ENCODE measurements at places on chromosomes 6 and 20.

- no peak for DNase-seq
Observed at GRCh38 chr6:119200512-119201175, 122.2 kb upstream of the FAM184A start.

GRCh38 chr20:47774131-47774777 lies 11.0 kb downstream of the SULF2 start:
- DNase-seq: no peak

DNA sequence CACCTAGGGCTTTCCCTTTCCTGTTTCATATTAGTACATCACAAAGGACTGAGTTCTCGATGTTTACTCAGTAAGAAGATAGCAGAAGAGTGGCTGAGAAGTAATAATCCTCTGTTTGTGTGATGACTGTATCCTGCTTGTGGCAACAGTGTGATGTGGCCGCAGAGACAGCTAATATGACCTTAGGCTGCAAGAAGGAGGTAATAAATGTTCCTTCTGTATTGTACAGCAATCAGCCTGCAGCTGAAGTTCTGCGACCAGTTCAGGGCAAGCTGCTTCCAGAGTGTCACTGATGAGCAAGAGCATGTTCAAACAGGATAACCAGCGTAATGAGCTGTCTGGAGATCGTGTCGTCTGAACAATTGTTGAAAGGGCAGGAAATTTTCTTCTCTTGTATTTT lies 70.9 kb downstream of the OPN5 start:
- DNase-seq: no peak

DNA sequence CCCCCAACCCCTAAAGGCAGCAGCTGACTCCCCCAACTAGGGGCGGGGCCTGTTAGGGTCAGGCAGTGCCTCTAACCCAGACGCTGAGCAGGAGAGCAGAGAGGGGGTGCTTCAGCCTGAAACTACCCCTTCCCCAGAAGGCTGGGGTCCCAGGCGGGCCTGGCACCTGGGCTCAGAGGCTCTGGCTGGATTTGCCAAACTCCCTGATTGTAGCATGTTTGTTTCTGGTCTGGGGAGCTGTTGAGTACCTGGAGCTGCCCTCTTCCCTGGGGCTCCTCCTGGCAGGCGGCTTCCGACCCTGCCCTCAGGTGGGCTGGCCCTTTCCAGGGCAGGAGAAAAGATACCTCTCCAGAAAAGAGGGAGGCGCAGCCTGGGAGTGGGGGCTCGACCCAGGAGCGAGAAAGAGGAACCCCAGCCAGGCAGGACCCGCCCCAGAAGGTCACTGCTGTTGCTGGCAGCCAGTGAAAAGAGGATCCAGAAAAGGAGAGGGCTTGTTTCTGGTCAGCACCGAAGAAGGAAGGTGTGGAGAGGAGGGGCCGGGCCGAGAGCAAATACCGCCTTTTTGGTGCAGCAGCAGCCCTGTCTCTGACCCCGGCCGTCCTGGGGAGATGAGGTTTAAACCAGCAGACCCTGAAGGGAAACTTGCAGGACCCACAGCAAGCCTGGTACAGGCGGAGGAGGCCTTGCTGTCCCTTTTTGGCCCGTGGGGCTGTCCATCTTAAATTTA lies 810 bp upstream of the ABHD16B start:
- peak; percentile 44 for DNase-seq

GRCh38 chr20:56439771-56440291 lies 27.8 kb downstream of the CASS4 start:
- DNase-seq: peak; percentile 87

DNA sequence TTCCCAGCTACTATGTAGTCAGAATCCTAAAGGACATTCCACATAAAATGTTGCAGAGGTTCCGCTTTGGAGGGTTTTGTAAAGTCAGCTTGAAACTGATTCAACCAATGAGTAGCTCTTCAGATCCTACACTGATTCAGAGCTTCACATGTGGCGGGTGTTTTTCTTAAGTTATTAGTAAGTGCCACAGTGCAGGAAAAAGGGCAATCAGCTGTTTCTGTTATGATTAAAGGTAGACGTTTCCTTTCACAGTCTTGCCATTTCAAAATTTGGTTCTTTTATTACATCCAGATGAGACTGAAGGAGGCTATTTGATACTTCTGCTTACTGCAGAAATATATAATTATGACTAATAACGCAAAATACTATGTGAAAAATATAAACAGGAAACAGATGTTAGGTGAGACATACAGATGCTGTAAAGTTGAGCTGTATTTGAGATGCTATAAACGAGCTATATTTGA lies 443.9 kb downstream of the CDKAL1 start:
- no peak for DNase-seq

DNA sequence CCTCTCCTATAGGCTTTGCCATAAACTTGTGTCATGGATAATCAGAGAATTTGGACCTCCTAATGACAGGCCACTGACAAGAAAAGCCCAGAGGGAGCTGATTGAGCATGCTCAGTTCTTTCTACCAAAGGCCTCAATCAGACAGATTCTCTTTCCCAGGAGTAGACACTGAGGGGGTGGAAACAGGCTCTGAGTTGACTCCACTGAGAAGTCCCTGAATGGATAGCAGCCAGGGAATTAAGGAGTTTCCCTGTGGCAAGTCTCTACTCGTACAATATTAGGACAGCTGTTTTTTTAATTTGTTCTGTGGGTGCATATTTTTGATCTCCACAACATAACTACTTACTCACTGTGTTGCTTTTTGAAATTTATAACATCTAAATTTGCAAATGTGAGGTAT lies 63.3 kb downstream of the SLC16A10 start:
- DNase-seq: no peak

- DNase-seq: no peak
Observed at GRCh38 chr6:139422105-139423036, 47.9 kb upstream of the CITED2 start.

DNA sequence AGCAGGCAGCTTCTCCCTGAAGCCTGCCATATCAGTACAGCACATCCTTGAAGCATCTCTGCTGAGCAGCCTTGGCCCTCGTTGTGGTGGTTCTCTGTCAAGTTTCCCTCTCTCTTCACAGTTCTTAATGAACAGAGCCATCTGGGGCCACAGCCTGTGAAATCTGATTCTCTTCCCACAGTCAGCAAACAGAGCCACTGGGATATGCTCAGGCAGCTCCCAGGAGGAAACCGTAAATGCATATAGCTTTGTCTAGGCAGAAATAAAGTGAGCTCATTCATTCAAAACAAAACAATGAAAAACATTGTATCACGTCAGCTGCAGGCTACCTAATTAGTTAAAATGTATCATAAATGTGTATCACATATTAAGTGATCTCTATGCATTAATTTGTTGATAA lies 80.3 kb downstream of the TBC1D7 start:
- DNase-seq: no peak

- DNase-seq: no peak
Observed at GRCh38 chr6:25065666-25066065, 129.9 kb upstream of the RIPOR2 start.

DNA sequence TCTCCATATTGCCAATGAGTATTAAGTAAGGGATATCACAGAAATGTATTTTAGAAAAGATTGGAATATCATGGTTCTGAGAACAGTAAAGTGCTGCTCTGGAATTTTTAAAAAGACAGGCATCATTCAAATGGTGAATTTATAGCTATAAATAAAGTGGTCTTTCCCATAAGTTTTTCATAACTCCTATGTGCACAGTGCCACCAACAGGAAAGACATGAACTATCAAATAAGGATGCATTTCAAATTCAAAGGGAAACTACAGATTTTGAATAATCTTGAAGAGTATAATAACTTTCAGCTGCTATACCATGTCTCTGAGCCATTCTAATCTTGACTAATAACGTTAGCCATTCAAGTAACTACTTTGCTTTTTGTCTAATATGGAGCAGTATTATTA lies 456.8 kb upstream of the GJE1 start:
- DNase-seq: no peak

DNA sequence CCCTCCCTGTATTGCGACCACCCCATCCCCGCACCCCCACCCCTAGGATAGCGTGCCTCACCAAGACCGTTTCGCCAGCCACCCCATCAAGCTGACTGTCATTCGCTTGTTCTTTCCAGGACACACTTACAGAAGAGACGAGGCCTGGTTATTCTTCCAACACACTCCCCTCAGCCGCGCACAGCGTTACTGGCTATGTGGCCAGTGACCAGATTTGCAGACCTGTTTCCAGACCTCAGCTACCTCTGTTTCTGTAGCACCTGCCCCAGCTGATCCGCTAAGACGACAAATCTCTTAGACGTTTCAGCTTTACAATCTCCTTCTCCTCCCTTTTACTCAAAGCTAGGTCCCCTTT lies 26.1 kb downstream of the HLA-F start:
- DNase-seq: no peak

GRCh38 chr6:125104425-125104824 lies 49.1 kb upstream of the TPD52L1 start:
- DNase-seq: peak; percentile 81

DNA sequence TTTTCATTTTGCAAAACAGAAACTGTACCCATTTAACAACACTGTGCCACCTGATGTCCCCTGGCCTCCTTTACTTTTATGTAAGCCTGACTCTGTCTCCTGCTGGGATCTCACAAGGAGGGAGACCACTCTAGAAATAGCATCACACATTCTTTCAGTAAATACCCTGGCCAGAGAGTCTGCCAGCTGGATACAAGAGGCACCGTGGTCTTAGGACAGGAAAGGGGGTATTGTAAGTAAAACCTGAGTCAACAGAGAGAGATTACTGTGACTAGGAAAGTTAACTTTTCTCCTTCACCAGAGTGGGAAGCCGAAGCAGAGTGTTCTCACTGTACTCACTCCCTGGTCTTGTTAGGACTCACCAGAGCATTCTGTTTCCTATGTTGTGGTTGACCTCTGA lies 27.8 kb downstream of the CMTR1 start:
- DNase-seq: no peak

- DNase-seq: no peak
Observed at GRCh38 chr6:111975466-111975865, 78.4 kb upstream of the CCN6 start.

DNA sequence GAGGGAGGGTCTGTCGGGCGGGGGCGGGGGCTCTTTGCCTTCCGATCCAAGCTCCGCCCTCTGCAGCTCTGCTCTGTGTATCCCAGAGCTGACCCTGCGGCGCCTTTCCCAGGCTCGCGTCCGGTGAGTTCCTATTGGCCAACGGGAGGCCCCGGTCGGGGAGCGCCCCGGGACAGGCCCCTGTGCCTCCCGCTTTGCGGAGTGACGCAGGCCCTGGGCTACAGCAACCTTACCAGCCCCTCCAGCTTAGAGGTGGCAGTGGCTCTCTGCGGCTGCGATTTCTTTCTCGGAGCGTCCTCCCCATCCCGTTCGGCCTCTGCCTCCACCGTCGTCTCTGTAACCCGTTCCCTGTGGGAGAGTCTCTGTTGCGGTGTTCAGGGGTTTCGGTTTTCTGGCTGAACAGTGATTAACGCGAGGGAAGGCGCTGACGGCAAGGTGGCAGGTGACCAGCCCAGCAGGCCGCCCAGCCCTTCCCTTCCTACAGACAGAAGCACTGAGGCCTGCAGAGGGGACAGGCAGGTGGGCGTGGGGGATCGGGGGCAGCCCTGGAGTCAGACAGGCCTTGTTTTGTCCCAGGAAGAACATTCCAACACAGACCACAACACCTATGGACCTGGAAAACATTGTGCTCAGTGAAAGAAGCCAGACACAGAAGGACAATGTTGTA lies 18.1 kb upstream of the CEBPB start:
- peak; percentile 98 for DNase-seq

GRCh38 chr6:45997875-45998506 lies 17.7 kb downstream of the CLIC5 start:
- no peak for DNase-seq

DNA sequence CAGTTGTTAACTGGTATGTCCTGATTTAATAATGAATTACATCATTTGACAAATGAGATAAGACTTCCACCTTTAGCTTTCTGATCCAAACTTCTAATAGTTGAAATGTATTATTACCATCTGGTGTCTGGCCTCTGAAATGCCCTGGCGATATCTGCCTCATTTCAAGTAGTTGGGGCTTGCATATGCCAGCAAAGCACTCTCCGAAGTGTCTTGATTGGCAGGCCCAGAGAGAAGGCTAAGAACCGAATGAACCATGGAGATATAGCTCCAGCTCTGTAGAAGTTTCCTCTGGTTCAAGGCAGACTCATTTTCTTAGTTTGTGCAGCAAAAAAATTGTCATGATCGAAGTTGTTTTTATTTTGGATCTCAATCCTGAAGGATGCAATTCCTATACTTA lies 13.4 kb upstream of the HIVEP2 start:
- no peak for DNase-seq

DNA sequence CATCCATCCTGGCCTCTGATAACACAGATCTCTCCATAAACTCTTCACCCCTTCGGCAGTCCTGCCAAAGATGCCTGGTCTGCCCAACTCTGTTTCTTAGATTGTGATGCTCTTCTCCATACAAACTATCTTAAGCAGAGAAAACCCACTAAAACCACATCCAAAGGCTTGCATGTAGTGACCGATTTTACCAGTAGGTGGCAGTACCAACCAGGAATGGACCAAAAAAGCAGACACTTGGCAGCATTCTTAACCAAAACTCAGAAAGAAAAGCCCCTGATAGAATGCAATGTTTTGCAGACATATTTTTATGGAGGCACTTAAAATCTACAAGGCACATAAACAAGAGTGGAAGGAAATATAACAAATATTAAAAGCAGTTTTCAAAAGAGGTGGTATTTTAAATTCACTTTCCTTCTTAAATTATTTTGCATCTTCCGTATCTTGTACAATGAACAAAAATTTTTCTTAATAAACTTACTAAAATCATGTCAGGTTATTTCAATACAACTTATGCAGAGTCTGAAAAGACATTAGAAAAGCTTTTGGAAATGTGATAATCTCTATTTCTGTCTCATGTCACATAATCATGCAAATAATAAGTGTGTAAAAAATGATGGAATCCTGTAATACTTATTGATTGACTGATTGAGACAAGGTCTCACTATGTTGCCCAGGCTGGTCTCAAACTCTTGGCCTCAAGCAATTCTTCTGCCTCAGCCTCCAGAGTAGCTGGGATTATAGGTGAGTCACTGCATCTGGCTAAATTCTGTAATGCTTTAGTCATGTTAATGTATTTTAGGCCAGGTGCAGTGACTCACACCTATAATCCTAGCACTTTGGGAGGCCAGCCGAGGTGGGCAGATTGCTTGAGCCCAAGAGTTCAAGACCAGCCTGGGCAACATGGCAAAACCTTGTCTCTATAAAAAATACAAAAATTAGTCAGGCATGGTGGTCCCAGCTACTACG lies 29.4 kb downstream of the LRP11 start:
- peak; percentile 81 for DNase-seq
